Esophagus muscularis mucosa (tissue), 4 donors: ENCODE measurements at places on chromosomes 1 and 21.

DNA sequence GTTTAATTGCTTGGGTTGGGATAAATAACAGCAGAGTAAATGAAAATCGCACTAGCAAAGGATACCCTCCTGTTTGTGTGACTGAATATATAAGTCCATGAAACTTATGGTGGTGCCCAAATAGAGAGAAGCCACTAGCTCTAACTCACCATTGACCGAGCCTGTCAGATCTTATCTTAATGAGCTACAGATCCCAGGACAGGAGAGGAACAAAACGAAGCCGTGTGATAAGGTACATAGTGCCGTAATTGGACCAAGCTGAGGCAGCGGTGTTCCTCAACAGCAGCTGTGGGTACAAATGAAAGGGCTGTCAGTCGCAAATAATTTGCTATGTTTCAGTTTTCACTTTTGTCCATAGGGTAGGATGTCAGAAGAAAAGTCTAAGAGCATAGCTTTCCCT lies 276.1 kb downstream of the PTBP2 start:
- no peak for DNase-seq

DNA sequence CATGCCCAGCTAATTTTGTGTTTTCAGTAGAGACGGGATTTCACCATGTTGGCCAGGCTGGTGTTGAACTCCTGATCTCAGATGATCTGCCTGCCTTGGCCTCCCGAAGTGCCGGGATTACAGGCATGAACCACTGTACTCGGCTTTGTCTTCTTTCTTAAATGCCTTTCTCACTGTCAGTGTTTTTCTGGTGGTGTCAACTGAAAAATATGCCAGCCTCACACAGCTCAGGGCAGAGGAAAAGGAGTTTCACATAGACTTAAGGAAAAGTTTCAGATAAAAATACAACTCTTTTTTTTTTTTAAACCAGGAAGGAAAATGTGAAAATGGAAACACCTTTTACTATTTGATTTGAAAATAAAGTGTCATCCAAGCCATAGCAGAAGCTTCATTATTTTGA lies 4.6 kb upstream of the MAB21L3 start:
- no peak for DNase-seq

DNA sequence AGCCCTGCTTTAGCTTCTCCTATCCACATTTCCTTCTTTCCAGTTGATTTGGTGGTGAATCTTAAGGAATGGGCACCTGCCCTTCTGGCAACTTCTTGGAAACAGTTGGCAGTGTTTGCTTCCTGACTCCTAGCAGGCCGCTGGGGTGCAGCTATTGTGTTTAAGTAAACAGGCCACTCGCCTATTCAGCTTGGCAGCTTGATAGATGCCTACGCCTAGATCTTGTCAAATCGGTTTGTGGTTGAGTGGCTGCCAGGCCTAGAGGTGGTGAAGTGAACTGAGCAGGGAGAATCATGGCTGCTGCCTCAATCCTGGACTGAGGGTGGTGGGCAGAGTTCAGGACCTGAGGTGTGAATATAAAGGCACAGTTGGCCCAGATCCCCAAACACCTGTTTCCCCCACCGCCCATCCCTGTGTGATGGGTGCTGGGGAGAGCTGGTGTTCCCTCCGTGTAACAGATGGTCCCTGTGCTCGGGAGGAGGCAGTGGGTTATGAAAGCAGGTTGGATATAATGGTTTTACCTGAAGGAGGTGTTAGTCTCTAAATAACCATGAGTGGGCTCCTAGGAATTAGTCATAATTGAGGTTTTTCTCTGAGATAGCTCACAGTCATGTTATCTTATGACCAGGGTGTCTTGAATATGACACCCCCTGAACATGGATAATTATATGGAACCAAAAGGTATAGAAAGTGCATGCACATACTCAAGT lies 940 bp upstream of the PLA2G2C start:
- no peak for DNase-seq

- DNase-seq = no peak
Observed at GRCh38 chr1:95503278-95504030, 269.4 kb downstream of the RWDD3 start.

- DNase-seq = no peak
Observed at GRCh38 chr1:25520446-25521061, 22.9 kb upstream of the LDLRAP1 start.

GRCh38 chr21:17195976-17196375 lies 316.9 kb upstream of the CXADR start:
- DNase-seq = no peak
